Peyer's patch (tissue), 4 donors: ENCODE measurements at places on chromosomes 2 and 18. TPM values are rescaled to one million over a fixed set of nuclear protein-coding genes. Genes with fewer than 3 reads are reported as not detected.

- DNase-seq, result no peak
Observed at GRCh38 chr2:166057370-166058164, 70.3 kb downstream of the SCN1A start.

- no peak for DNase-seq
Observed at GRCh38 chr2:134202371-134202770, 51.5 kb upstream of the MGAT5 start.

- DNase-seq, result peak; percentile 72
Observed at GRCh38 chr18:58223717-58224424, 179.8 kb downstream of the NEDD4L start.

GRCh38 chr2:54524226-54524991, 68.3 kb downstream of the SPTBN1 start:
- no peak for DNase-seq

DNA sequence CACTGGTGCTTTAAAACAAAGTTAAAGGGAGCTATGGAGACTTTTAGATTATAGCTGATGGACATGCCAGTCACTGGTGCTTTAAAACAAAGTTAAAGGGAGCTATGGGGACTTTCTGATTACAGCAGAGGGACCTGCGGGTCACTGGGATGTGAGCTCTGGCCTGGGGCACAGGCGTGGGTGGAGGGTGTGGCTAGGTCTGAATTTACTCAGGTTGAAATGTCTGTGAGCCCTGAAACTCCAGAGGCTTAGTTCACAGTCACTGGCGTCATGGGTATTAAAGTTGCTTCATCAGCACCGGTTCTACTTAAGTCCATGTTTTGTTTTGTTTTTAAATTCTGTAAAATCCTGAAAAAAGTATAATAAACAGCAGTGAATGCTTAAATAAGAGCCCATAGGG, 49.0 kb upstream of the TMEM18 start:
- no peak for DNase-seq

- DNase-seq, result peak; percentile 41
Observed at GRCh38 chr2:37156071-37156856, 516 bp downstream of the EIF2AK2 start.

- no peak for DNase-seq
Observed at GRCh38 chr2:21772624-21773023, 648.9 kb downstream of the TDRD15 start.

DNA sequence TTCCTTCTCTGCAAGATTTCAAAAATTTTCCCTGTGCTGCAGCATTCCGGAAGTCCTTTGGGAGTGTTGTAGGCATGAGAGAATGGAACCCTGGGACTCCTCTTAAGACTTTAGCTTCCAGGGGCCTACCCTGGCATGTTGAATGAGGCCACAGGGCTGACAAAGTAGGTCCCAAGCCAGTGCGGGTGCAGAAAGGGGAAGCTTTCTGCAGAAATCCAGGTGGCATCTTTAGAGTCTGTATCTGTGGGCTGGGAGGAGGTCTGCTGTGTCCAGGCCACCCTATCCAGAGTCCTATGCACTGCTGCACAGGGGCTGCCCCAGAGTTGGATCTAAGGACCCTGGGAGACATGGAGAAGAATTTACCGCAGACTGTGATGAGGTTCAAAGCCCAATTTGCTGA, 1.9 kb upstream of the SIX2 start:
- no peak for DNase-seq

DNA sequence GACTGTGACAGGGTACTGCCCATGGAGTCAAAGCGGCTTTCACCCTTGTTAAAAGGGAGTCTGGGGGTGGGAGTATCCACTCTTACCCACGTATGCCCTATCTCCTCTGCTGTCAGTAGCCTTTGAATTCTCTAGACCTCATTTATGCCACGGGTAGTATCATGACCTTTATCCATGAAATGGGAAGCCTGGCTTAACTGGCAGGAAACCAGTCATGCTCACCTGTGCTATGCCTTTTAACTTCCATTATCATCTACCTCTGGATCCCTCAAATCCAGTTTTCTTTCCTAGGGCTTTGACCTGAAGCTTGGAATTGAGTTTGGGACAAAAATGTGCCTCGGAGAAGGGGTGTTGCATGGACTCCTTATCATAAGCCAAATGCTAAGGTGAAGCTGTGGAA, 30.0 kb downstream of the MYO3B start:
- DNase-seq, result no peak

- no peak for DNase-seq
Observed at GRCh38 chr18:37946324-37946723, 380.7 kb upstream of the CELF4 start.

GRCh38 chr2:219041252-219041651, at the start of gene CFAP65:
Gene CFAP65 (minus strand): TSS chr2:219041516. CDS start chr2:219039048, 2,468 bp downstream.
- no peak for DNase-seq

DNA sequence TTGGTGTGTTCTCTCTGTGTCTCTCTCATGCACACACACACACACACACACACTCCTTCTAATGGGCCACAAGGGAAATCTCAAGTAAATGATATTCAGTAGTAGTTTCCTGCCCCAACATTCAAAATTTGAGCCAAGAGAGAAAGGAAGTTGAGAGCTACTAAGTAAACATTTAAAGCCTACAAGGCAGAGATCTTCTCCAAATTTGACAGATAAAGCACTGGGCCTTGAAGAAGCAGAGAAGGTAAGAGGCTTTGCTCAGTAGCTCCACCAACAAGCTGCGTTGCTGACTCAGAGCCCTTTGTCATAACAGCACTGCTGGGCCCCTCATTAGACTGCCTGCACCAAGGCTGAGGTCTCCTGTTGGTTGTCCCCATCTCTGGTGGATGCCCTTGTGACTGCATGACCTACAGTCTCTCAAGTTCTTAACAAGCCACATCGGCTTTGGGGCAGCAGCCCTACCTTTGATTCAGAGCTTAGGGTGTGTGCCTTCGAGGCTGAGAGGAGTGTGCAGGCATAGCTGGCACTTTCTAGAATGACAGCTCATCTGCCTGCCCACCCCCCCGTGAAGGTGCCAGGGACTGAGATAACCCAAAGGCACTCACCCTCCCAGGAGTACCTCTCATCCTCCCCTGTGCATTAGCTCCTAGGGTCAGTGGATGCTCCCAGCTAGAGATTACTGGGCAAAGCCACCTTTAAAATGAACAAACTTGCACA, 32.3 kb upstream of the NEB start:
- no peak for DNase-seq

DDX1 gene
- total RNA-seq, result 90.0 TPM

PLGLB2 gene
- 5.4 TPM for total RNA-seq

NEU2 gene
- total RNA-seq, result not detected
